ENCODE measurements at places on chromosomes 11 and 22.

- no peak for DNase-seq
These were observed 31.9 kb upstream of the GGTLC2 start for GRCh38 chr22:22612516-22612915.

DNA sequence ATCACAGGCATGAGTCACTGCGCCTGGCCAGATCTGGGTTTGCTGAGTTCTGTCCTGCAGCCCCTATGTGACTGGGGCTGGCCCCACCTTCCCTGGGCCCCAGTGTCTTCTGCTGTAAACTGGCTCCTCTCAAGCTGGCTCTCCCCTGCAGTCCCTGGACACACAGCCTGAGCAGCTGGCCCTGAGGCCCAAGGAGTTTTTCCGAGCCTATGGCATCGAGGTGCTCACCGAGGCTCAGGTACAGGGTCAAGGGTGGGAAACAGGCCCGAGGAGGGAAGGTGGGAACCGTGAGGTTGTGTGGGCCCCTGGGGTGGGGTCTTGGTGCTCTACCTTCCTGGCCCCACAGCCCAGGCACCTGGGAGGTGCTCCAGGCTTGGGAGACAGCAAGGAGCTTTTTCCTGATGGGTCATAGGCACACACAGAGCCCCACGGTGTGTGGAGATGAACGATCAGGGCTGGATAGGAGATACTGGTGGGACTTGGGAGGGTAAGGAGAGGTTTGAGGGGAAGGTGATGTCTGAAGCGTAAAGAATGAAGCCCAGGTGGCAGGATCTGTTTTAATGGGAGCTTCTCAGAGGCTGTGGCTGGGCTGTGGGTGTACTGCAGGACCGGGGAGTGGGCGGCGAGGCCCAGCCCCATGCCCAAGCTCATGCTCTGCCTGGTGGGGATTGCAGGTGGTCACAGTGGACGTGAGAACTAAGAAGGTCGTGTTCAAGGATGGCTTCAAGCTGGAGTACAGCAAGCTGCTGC lies 6.4 kb upstream of the LZTR1 start:
- no peak for DNase-seq

DNA sequence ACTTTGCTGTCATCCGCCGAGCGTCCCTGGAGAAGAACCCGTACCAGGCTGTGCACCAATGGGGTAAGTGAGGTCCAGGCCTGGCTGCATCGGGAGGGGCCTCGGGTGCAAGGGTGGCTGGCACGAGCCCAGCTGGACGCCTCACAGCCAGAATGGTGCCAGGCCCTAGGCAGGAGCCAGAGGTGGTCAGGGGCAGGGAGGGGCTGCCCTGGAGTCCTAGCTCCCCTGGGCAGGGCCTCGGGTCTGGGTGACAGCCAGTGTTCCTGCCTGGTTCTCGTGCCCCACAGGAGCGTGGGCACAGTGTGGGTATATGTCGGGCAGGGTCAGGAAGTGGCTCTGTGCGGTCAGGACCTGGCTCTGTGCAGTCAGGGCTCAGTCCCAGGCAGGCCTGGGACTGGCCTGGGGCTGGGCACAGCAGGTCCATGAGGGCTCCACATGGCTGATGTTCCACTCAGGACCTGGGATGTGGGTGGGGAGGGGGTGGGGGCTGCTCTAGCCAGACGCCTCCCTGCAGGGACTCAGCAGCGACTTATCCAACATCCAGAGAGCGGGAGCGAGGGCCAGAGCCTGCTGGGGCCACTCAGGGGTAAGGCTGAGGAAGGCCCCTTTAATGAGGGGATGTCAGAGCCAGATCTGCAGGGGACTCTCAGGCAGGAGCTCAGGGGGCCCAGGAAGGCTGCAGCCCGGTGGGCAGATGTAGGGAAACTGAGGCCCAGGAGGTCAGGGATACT lies 1.2 kb downstream of the TSPAN32 start:
- DNase-seq: no peak

- DNase-seq: no peak
These were observed 30.6 kb upstream of the NARS2 start for GRCh38 chr11:78605296-78605695.

DNA sequence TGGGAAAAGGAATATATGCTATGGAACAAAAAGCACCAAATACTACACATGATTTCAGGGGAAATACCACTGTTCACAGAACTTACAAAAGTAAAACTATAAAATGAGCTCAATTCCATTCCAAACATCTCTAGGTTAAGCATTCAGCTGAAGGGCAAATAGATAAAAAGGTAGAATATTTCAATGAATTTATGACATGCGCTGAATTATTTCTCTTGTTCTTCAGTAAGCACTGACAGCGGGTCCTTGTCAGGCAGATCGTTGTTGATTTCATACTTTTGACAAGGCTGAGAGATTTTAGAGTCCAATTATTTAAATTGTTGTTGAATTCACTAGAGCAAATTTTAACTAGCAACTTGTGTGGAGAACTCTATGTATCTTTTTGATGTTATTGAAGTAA lies 449.6 kb downstream of the GUCY1A2 start:
- DNase-seq: no peak

DNA sequence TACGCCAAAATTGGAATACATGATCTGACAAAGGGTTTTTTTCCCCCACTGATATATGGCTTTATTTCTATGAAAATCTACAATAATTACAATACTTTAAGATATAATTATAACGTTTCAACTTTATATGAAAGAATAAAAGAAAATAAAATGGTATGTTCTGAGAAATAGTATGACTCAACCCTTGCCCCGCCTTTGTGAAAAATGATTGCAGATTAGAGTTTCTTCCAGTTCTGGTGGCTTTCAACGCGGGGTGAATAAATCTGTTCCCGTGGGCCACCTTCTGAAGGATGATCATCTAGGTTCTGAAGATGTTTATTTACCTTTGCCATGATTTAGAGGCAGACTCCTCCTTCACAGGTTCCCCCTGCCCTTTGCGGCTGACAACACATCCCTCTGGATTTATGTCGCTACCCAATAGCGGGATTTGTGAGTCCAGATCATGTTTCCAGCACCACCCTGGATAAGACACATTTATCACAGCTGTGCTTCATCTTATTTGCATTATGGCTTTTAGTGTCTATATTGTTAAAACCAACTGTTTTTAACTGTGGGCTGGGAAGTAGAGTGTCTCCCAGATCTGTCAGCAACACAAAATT lies 607.0 kb upstream of the KIRREL3 start:
- no peak for DNase-seq

- no peak for DNase-seq
These were observed 443.9 kb downstream of the INSC start for GRCh38 chr11:15558513-15559181.

GRCh38 chr11:36757075-36757474 lies 159.0 kb upstream of the RAG2 start:
- no peak for DNase-seq

GRCh38 chr11:555780-556661 lies 4.5 kb downstream of the LMNTD2 start:
- no peak for DNase-seq

DNA sequence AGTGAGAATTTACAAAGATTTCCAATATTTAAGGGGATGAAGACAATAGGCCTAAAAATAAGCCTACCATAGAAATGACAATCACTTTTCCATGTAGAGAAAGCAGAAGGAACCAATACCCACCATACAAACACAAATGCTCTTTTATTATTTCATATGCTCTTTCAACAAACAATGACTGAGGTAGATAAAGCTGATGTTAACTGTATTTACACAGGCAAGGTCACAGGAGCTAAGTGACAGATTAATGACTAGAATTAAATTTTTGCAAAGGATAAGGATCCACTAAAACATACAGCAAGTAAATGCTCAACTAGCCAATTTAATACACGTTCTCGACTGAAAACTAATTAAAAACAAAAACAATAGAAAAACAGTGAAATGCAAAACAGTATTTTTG lies 34.2 kb downstream of the PICALM start:
- no peak for DNase-seq

DNA sequence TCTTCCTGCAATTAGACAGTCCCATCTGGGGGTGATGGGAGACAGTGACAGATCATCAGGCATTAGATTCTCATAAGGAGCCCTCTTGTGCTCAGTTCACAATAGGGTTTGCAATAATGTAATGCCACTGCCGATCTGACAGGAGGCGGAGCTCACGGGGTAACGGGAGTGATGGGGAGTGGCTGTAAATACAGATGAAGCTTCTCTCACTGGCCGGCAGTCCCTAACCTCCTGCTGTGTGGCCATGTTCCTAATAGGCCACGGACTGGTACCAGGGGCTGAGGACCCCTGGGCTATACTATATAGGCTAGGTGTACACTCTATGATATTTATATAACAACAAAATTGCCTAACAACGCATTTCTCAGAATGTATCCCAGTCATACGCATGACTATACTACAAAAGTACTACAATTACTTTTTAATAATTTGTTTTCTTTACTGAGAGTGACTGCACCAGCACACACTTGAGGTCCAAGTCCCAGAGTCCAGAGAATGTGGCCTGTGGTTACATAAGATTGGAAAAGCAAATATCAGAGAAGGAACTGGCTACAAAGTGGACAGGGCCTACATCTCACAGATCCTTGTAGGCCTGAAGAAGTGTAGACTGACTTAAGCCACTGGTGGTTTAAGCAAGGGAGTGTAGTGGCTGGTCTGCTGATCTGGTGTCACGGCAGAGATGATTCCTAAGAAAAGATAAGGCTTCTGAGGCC lies 200.0 kb downstream of the LARGE1 start:
- DNase-seq: no peak

GRCh38 chr22:27226666-27227065 lies 569.3 kb downstream of the MIAT start:
- no peak for DNase-seq

- DNase-seq: no peak
These were observed 13.6 kb downstream of the PLA2G6 start for GRCh38 chr22:38167988-38168407.

DNA sequence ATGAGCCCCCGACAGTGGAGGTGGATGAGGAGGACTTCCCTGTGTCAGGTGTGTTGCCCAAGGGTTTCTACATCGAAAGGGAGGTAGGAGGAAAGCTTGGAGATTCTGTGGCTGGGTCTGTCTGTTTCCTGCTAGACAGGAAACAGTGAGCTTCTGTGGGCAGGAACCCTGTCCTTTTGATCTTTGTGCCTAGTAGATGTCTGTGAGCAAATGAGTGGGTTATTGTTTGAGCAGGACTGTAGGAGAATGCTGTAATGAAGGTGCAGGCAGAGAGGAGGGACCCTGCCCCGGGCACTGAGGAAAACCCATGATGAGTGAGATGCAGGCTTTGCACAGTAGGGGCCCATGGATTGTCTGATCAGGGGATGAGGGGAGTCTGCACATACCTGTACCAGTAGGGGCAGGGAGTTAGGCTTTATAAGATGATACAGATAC lies 14.0 kb downstream of the USP35 start:
- DNase-seq: no peak

DNA sequence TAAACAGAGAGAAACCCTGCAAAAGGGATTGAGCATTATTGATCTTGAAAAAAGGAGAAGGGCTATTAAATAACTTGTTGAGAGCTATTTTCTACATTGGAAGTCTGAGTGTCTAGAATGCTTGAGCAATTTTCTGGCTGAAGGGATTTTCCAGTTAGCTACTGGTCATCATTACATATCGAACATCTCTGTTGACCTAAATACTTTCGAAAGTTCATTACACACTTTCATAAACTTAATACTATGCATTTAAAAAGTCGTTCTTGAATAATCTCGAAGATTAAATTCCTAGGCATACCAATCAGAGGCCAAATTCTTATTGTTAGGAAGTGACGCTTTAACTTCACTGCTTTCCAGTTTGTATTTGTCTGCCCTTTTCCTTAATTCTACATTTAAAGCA lies 13.7 kb downstream of the ETS1 start:
- no peak for DNase-seq

DNA sequence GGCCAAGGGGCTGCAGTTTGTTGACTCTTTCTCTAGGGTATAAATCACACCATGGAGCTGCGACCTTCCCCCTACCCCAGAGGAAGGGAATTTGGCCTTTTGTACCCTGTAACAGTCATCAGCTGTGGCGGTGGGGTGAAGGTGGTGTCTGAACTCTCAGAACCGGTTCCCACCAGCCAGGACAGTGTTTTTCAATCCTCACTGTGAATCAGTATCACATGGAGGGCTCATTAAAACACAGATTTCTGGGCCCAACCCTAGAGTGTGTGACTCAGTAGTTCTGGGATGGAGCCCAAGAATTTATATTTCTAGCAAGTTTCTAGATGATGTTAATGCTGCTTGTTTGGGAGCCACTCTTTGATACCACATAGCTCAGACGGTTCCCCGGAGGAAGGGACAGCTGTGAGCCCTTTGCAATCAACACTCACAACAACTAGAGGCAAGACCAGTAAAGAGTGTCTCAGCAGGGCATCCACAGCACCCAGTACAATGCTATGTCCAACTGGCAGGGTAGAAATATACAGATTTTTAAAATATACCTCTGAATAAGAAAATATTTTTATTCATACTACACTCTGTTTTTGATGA lies 43.9 kb upstream of the FAT3 start:
- no peak for DNase-seq

- DNase-seq: no peak
These were observed 147.6 kb downstream of the MIAT start for GRCh38 chr22:26804911-26805539.

- no peak for DNase-seq
These were observed 30.9 kb downstream of the OR52A5 start for GRCh38 chr11:5107285-5107684.

GRCh38 chr11:119765628-119766027 lies 36.6 kb upstream of the NECTIN1 start:
- DNase-seq: no peak

- no peak for DNase-seq
These were observed 12.8 kb upstream of the EFCAB6 start for GRCh38 chr22:43824724-43825420.

GRCh38 chr22:19504900-19505734 lies 19.1 kb downstream of the CLDN5 start:
- DNase-seq: no peak

GRCh38 chr11:57399221-57399620 lies 8.8 kb upstream of the PRG2 start:
- DNase-seq: no peak

- no peak for DNase-seq
These were observed 13.9 kb downstream of the FZD4 start for GRCh38 chr11:86941077-86941870.

DNA sequence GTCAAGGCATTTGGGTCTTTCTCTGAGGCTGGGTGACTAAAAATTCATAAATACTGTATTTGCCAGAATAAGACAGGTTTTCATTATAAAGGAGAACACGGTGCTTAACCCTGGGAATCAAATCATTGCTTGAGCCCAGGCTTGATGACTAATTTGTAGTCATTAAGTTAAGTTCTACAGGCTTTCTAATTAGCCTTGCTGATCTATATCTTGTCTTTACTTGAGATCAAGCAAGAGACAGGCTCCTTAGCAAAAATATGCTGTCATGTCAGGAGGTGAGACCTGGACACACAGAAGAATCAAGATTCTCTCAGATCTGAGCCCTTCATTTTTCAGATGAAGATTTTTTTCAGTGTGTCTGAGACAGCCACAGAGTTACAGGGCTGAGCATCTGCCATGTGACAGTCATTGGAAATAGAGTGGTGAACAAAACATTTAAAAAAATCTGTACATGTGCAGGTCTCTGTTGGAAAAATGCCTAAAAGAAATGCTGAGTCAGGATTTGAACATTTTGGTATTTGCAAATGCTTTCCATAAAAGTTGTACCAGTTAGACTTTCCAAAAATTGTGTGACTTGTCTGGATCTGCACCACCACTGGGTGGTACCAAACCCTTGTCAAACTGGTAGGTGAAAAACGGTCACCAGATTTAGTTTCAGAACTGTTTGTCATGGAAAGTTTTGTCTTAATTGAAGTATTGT lies 14.6 kb downstream of the ACAT1 start:
- no peak for DNase-seq

Measured in left kidney (tissue), 8 donors.